ENCODE measurements at places on chromosomes 1 and 21.

GRCh38 chr1:9784508-9785133 lies 39.1 kb downstream of the CLSTN1 start:
- no peak for DNase-seq

- DNase-seq: no peak
These were observed 107.0 kb downstream of the CTH start for GRCh38 chr1:70518106-70518505.

DNA sequence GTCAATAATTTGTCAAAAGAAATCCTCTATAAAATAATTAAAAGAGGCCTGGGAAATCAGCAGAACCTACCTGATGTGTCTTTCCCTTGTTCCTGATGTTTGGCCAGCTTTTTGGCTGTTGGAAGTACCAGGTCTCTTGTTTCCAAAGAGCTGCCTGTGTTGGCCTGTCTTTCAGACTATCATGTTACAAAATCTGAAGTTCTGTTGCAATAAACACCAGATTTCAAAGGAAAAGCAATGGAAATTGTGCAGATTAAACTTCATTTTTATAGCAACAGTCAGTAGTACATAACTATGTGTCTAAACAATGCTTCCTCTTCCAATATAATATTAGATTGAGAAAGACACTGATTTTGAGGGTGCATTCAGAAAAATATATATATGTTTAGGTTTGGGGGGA lies 647.2 kb upstream of the CXADR start:
- no peak for DNase-seq

DNA sequence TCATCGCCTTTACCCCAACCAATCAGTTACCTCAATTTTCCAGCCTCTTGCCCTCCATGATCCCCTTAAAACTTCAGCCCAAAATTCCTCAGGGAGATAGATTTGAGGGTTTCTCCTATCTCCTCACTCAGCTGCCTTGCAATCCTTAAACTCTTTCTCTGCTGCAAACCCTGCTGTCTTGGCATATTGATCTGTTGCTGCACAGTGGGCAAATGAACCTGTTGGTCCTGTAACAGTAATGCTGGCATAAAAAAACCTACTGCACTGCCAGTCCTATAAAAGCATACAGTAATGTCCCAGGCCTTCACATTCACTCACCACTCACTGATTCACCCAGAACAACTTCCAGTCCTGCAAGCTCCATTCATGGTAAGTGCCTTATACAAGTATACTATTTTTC lies 5.1 kb upstream of the TEDDM1 start:
- no peak for DNase-seq

GRCh38 chr1:37515185-37516034 lies 844 bp upstream of the MEAF6 start:
- no peak for DNase-seq

DNA sequence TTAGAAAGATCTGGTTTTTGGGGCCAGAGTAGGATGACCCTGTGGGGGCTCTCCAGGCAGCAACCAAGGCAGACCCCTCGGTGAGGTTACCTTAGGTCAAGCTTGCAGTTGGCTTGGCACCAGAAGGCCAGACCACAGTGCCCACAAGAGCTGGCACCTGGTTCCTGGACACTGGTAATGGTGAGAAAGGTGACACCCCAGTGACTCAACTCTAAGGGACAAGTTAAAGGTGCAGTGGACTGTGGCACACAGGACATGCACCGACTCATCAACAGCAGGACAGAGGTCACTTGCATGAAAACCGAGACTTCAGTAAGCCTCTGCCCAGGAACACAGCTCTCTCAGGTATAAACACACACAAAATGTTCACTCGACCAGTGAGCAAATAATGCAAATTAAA lies 6.7 kb downstream of the LRRC38 start:
- DNase-seq: no peak

GRCh38 chr1:214718724-214719123 lies 115.7 kb downstream of the CENPF start:
- no peak for DNase-seq

DNA sequence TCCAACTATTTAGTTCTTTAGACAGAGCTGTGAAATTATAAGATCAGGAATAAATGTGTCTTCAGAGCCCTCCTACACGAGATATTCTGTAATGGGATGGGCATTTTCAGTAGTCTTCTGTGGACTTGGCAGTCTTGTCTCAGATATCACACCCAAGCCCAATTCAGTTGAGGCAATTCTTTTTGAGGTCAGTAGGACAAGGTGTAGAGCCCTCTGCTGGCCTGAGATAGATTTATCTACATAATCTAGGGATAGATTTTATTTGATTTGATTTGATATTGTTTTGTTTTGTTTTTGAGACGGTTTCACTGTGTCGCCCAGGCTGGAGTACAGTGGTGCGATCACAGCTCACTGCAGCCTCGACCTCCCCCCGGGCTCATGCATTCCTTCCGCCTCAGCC lies 77.5 kb downstream of the FMN2 start:
- no peak for DNase-seq

DNA sequence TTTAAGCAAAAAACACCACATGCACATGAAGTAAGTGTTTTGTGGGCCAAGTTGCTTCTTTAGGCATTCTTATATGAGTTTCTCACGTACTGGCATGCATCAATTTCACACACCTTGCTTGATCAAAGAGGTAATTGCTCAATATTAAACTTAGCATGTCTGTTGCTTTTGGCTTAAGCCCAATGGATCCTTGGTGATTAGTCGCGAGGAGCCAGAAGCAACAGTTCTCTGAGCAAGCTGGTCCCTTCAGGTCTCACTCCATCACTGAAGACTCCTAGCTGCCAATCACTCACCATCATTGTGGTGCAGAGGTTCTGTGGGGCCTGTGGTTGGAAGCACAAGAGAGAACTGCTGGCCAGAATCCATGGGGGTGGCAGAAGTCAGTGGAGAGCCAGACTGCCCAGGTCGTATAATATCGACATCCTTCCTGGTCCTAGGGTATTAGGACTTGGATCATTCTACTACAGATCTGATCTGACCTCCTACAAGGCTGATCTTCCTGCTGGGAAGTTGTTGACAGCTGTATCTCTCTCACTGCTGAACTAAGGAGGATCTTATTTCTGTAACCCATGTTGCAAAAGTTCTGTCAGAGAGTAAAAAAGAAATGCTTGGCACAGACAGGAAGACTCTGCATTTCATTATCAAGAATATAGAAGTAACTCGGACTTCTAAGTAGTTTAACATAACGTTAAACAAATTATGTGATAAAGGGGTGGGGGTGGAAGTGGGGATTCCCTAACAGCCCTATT lies 140.5 kb downstream of the NTPCR start:
- DNase-seq: no peak

DNA sequence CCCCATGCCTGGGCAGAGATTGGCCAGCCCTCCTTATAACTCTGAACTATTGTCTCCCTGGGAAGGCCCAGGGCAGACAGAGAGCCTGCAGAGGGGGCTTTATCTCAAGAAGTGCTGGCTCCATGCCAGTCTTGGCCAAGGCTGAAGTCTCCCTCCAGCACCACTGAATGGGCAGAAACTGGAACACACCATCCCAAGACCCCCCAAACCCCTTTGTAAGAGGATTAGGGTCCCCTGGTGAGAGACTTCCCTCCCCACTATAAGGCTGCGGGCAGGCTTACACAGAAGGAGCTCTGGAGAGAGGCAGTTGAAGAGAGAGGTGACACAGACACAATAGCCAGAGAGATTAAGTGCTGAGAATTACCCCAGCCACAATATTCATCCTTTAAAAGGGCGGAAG lies 97.2 kb downstream of the NAV1 start:
- no peak for DNase-seq

DNA sequence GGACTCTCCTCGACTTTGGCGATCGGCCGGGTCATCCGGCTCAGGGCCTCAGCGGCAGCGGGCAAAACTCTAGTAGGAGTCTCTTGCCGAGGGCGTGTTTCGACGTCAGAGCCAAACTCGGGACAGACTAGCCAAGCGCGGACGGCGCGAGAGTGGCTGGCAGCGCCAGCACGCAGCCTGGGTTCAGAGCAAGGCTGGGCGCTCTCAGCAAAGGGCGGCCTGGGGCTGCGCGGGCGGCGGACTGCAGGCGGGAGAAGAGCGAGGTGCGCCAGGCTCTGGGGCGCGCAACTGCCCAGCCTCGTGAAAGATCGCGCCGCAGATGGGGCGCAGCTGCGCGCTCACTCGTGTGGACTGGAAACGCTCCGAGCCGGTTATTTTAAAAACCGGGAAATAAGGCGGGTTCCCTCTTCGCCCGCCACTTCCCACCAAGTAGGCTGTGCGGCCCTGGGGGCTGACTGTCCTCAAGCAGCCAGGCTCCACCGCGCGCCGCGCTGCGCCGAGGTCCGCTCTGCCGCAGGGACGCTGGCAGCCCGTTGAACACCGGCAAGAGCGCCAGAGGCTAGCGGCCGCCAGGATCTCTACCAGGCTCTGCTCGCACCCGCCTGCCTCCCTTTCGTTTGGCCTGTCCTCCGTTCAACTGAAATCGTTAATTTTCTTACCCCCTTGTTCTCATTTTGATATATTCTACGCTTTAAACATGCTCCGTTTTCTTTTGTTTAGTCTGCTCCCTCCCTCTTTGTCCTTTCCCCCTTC lies 2.4 kb downstream of the ALX3 start:
- DNase-seq: no peak

- no peak for DNase-seq
These were observed 150.3 kb downstream of the PEX14 start for GRCh38 chr1:10625076-10625475.

- DNase-seq: no peak
These were observed 110.9 kb upstream of the C21orf91 start for GRCh38 chr21:17930093-17930492.

DNA sequence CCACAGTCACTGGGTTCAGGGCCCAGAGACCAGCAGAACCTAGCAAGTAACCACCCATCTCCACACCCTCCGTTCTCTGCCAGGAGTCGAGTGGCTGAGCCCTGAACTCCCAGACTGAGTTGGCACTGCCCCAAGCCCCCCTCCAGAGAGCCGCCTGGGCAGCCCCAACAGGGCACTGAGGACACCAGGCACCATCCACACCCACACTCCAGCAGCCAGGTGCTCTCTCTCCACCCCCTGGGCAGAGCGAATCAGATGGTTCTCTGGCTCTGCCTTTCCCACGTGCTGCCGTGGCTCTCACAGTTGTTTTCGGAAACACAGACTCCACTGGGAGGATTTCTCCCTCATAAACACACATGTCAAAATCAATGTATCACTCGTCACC lies 13.6 kb downstream of the WDR4 start:
- DNase-seq: no peak

- no peak for DNase-seq
These were observed 10.0 kb upstream of the FAM110D start for GRCh38 chr1:26148887-26149286.

DNA sequence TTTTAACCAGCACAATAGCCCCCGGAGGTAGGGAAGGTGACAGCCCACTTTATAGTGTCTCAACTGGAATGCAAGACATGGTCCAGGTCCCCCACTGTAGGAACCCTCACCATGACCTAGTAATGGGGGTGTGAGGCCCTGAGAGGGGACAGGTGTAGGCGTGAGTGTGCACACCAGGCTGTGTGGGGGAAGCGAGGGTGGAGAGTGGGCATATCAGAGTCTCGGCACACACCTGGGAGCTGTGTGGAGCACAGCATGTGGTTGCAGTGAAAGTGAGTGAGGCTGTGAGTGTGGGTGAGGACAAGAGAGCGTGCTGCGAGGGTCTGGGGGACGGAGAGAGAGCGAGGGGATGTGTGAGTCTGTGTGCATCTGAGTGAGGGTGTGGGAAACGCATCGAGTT lies 17.1 kb upstream of the RSPO1 start:
- DNase-seq: no peak

DNA sequence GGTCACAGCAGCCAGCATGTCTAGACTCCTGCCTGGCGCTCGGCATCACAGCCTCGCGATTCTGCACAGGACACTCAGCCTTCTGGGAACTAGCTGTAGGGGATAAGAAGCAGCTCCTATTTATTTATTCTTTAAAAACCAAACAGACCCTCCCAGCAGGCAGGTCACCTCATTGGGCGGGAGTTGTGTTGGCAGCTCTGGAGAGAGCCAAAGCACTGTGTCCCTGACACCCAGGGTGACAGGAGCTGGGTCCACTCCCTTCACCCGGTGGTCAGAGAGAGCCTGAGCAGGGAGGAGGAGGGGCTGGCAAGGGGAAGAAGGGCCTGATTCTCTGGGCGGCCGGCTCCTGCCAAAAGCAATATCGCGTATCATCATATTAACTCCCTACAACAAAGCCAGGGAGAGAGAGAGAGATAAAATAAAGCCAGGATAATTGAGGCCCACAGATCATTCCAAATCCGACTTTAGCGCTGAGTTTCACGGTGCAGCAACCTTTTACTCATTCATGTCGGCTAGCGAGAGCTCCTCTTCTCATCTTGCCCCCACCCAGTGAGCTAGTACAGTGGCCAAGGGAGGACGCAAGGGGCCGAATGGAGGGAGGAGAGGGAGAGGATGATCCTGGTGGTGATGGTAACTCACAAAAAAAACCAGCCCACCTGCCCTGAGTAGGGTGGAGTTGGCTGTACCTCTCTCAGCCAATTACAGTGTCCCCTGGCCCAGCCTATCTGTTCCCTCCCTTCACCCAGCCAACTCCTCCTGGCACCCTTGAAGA lies 79.8 kb upstream of the IFFO2 start:
- no peak for DNase-seq

- no peak for DNase-seq
These were observed 10.8 kb downstream of the LY9 start for GRCh38 chr1:160806784-160807183.

DNA sequence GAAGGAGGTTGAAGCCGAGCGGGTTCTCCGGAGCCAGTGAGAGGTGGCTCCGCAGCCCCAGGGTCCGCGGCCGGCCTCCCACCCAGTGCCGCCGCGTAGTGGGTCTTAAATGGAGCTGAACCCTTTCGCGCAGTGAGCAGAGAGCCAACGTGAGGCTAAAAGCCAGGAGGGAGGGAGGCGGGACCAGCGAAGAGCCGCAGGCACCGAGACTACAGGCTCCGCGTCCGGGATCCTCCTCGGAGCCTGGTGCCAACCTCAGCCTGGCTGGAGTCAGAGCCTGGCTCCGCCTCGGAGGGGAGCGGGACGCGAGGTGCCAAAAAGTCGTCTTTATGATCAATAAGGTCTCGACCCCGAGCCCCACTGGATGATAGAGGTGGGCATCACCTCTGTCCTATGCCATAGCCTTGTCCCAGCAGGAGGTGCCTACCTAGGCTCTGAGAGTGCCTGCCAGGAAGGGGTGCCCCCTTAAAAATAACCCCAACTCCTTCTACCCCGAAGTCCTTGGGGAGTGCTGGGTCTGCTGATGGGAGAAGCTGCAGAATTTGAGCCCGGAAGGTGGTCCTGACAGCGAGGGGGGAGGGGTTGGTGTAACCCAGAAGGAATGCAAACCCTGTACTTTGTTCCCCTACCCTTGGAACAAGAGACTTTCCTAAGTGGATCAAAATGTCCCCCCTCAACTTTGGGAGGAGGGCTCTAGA lies 1.6 kb downstream of the IGSF21 start:
- DNase-seq: no peak

Data from stimulated activated CD4-positive, alpha-beta T cell treated with anti-CD3 and anti-CD28 coated beads, TNF-alpha, amount 100 ng/mL, for 4 hours (primary cell).